ENCODE measurements at places on chromosomes 3 and 15. TPM values are rescaled to one million over a fixed set of nuclear protein-coding genes. Genes with fewer than 3 reads are reported as not detected.
A peak's percentile ranks its signal among the peaks of the same experiment; 100 is the strongest.

- no peaks in the 10 kb centered on the region for H3K27me3 ChIP-seq
- DNase-seq, result peak; percentile 34
These were observed 21.3 kb upstream of the SEC62 start for GRCh38 chr3:169945313-169945712.

Gene SLC15A2
- 2.7 TPM for total RNA-seq

DNA sequence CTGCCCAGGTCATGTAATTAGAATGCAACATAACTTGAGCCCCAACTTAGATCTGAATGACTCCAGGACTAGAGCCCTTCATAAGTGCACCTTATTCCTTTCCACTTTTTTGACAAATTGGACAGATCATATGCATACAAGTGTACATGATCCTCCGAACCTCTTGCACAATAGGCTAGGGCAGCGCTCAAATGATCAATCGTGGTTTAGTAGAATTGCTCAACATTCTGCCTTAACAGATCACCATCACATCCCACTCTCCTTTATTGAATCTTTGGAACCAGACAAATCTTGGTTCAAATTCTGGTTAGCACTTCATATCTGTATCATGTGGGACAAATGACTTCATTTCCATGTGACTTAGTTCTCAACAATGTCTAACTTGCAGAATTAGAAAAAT, 106.8 kb upstream of the CDIN1 start:
- H3K27ac ChIP-seq, result no peak overlapping the region
- DNase-seq, result no peak
- no peaks in the 10 kb centered on the region for H3K27me3 ChIP-seq
- peaks cover 16% of the 10 kb centered on the region for H3K4me1 ChIP-seq
- no peaks in the 10 kb centered on the region for H3K36me3 ChIP-seq

Gene FBXL2
- total RNA-seq, result 27.6 TPM

GRCh38 chr15:68574046-68574445, 4.7 kb upstream of the CORO2B start:
- H3K27me3 ChIP-seq, result peaks cover 13% of the 10 kb centered on the region
- H3K4me3 ChIP-seq, result no peak overlapping the region
- no peak for DNase-seq
- no peaks in the 10 kb centered on the region for H3K4me1 ChIP-seq
- H3K36me3 ChIP-seq, result no peaks in the 10 kb centered on the region
- H3K27ac ChIP-seq, result no peak overlapping the region

DNA sequence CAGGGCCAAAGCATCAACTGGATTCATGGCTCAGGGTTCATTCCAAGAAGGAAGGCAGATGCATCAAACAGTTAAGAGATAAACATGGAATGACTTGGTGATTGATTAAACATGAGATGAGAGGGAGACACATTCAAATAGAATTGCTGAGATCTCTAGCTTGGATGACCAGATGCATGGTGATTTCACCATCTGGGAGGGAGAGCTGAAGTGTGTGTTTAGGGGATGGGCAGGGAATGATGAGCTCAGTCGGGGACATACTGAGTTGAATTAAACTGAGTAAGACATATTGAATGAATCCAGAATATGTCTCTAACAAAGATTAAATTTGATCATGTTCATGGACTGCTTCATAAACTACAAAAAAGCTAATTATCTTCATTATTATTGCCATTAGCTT, 35.5 kb downstream of the CADPS start:
- DNase-seq, result no peak
- no peaks in the 10 kb centered on the region for H3K36me3 ChIP-seq
- no peak overlapping the region for H3K4me3 ChIP-seq
- H3K27me3 ChIP-seq, result no peaks in the 10 kb centered on the region

Gene RNF168
- 19.0 TPM for total RNA-seq

DNA sequence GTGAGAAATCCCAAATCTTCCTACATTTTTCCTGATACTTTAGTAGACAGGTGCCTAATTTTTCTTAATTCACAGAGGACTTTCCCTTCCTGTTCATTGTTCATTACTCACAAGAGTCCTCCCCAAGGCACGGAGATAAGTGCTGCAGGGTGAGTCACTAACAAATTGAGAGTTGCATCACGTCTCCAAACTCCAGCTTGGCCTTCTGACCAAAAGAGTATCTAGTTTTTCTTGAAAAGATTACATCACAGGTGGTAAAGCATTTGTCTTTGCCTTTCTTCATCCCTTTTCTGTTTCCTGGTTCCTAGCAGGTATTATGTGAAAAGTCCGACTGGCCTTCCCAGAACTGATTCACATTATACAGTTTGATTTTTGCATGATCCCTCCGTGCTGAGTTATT, 24.9 kb upstream of the RASGRP1 start:
- H3K27me3 ChIP-seq, result no peaks in the 10 kb centered on the region
- H3K36me3 ChIP-seq, result no peaks in the 10 kb centered on the region
- DNase-seq, result peak; percentile 87

GRCh38 chr15:39139431-39140059, 441.3 kb upstream of the THBS1 start:
- no peak for DNase-seq
- peaks cover 11% of the 10 kb centered on the region for H3K4me1 ChIP-seq
- H3K36me3 ChIP-seq, result no peaks in the 10 kb centered on the region
- no peak overlapping the region for H3K4me3 ChIP-seq

GRCh38 chr3:138265745-138266144, 63.9 kb downstream of the NME9 start:
- H3K4me3 ChIP-seq, result no peak overlapping the region
- no peaks in the 10 kb centered on the region for H3K4me1 ChIP-seq
- no peak overlapping the region for H3K27ac ChIP-seq
- peaks cover 10% of the 10 kb centered on the region for H3K36me3 ChIP-seq
- no peaks in the 10 kb centered on the region for H3K27me3 ChIP-seq

Gene GOLGA6L9
- total RNA-seq, result 6.7 TPM

Gene NOX5
- 0.12 TPM for total RNA-seq

Gene LMAN1L
- not detected for total RNA-seq
